ENCODE measurements at places on chromosomes 5 and 9.

DNA sequence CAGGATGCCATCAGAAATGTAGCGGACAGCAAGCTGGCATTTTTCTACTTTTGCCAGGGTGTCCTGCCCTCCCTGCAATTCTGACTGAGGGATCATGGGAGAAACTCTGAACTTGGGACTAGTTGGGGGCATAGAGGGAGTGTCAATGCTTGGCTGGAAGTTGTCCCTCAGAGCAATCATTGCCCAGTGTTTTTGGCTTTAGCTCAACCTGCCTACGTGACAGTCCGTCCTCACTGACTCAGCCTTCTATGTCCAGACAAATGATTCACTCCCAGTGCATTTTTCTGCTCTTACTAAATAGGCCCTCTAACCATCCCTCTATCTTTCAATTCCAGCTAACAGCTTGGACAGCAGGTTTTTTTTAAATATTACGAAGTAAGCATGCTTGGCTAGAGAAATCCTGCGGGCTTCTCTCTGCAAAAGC lies 627.4 kb downstream of the TLR4 start:
- DNase-seq, result no peak

DNA sequence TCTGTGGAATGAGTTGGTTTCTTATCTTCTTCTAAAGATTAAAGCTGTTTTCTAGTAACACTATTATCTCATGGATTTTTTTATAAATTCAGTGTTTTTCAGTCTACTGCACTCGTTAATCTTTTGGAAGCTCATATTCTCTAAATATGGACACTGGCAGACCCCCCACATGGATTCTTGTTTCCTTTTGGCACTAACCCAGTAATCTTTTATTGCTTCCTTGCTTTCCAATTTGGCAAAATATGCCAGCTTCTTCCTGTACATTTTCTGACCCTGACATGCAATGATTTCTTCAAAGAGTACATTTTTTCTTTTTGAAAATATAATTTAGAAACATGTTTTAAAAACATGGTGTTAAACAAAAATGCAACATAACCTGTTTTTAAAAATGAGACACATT lies 474.2 kb upstream of the FTMT start:
- no peak for DNase-seq

GRCh38 chr5:2183154-2184025 lies 300.7 kb upstream of the IRX4 start:
- DNase-seq, result no peak

GRCh38 chr5:14142202-14142826 lies 828 bp upstream of the TRIO start:
- DNase-seq, result peak; percentile 49
